NCI-H446 treated with DMSO at 0.1 percent for 48 hours (cell line): ENCODE measurements at places on chromosomes 5 and 9.

GRCh38 chr5:107368615-107369014 is 302.1 kb downstream of the EFNA5 start:
- DNase-seq: no peak

- DNase-seq: no peak
Measured at GRCh38 chr5:88269222-88269771, 652 bp upstream of the TMEM161B start.

- DNase-seq: peak; percentile 93
Measured at GRCh38 chr9:3525836-3526164, at the start of gene RFX3. Gene RFX3 (minus strand): TSS chr9:3526001. CDS start chr9:3395588, 130,413 bp downstream.

GRCh38 chr9:129497005-129497812 is 123.7 kb downstream of the C9orf50 start:
- DNase-seq: peak; percentile 61

DNA sequence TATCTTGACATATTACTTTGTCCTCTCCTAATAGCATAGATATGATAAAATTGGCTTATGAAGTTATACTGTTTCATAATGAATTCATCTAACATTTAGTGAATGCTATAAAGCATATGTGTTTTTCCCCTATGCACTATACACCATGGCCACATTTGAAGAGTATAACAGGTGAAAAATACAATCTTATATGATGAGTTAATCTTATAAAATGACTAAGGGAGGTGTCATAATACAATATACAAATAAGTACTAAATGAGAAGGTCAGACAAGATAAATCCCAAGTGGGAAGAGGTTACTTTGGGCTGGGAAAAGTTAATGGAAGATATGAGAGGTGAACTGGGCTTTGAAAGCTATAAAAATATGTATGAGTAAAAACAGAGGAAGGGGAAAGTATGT is 174.4 kb downstream of the PCSK1 start:
- no peak for DNase-seq

- DNase-seq: no peak
Measured at GRCh38 chr9:124297551-124297901, 39.8 kb downstream of the NEK6 start.

GRCh38 chr9:121929893-121930875 is 162.9 kb downstream of the TTLL11 start:
- no peak for DNase-seq

- no peak for DNase-seq
Measured at GRCh38 chr9:7137040-7137439, 379.3 kb downstream of the KDM4C start.

DNA sequence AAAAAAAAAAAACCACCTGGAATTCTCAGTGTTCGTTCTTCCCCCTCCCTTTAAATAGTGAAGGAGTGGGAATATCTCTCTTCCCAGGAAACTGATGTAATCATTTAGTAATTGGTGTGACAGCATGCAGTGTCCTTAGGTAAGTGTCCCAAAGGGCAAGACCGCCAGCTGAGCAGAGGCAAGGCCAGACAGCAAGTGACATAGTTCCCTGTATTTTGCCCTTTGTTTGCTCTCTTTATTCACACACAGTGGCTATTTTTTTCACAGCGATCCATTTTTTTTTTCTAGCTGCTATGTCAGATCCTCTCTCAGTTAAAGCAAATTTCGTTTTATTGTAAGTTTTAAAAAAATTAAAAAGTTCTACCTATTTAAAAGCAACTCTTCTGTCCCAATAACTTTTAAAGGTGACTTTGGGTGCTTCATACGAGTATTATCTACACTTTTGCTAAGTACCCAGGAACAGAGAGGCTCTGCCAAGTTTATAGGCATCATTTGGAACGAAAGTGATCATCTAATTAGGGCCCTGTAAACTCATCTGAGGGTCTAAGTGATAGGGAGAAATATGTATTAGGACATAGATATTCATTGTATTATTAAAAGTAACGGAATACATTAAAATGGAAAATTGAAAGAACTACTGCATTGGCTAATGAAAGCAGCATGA is 98.2 kb upstream of the ALDH1A1 start:
- DNase-seq: no peak

DNA sequence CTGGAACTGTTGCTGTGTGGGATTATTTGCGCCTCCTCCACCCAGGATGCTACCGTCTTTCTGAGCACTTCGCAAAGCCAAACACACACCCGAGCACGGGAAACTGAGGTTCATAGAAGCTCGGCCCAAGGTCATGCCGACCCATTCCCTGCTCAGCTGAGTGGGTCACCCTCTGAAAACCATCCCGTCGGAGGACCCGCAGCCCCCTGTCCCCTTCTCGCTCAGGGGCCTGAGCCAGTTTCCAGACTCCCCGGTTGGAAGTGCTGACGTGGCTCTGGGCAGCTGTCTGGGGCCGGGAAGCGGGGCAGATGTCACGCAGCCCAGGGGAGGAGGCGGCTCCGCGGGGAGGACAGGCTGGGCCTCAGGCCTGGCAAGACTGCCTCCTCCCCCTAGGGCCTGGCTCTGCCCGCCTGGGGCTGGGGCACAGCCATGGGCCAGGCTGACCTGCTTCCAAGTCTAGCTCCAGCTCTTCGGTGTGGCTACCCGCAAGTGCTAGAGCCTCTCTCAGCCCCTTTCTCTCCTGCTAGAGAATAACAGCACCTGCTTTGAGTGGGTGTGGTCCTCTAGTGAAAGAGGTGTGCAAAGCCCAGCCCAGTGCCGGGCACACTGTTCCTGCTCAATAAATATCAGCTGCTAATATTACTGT is 9.9 kb upstream of the CXXC5 start:
- peak; percentile 51 for DNase-seq

- DNase-seq: no peak
Measured at GRCh38 chr5:4639946-4640345, 500.2 kb upstream of the ADAMTS16 start.

GRCh38 chr5:143758750-143759149 is 53.2 kb upstream of the HMHB1 start:
- no peak for DNase-seq

DNA sequence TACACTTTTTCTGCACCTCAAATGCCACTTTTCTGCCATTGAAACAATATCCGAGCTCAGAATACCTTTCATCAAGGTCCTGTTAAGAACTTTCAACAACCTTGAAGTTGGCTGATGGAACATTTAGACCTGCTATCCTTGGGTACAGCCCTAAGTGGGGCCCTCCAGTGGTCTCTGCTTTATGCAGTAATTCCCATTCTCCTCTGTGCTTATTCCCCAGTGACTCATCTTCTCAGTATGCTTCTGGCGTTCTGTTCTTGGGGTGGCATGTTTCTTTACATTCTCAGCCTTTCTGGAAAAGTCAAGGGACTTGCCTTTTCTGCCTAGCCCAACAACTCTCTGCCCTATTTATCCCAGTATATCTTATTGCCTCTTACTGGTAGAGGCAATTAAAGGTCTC is 7.1 kb downstream of the ANP32B start:
- no peak for DNase-seq

DNA sequence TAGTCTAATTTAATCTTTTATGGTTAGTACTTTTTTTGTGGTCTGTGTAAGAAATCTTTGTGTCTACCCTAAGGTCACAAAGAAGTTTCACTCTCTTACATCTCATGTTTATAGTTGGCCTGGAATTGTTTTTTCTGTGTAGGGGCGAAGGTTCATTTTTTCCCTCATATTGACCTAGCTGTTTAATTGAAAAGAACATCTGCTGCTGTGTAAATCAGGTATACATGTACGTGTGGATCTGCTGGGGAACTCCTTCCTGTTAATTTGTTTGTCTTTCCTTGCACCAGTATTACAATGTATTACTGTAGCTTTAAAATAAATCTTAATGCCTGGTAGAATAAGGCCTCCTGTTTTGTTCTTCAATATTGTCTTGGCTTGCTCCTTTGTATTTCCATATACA is 37.8 kb downstream of the EXOSC2 start:
- DNase-seq: no peak

DNA sequence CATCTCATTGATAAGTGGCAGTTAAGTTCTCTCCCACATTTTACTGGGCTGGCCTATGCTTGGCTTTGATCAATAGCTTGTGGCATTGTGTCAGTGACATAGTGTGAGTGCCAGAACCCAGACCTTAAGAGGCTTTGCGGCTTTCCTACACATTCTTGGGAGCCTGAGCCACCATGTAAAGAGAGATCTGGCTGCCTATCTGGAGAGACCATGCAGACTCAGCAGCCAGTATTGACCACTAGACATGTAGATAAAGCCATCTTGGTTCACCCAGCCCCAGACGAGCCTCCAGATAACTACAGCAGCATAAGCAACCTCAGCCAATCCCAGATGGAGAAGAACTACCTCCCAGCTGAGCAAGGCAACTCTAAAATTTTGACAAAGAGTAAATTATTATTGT is 28.6 kb downstream of the C9orf153 start:
- no peak for DNase-seq

DNA sequence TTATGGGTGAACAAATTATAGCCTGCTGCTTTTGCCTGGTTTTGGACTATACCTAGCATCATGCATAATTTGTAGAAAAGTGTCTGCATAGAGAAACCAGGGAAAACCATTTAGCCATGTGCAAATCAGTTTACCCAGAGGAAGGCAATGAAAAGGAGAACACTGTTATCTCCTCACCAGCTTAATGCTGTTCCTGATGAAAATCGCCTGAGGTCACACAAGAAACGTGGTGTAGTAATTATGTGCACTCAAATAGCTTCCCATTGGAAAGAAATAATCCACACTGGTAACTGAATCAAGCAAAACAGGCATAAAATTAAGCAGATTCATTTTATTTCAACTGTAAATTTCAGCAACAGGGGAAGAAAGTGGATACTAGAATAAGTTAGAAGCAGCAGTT is 51.7 kb upstream of the FAM240B start:
- no peak for DNase-seq

- DNase-seq: no peak
Measured at GRCh38 chr9:120758544-120758943, 34.7 kb downstream of the FBXW2 start.

DNA sequence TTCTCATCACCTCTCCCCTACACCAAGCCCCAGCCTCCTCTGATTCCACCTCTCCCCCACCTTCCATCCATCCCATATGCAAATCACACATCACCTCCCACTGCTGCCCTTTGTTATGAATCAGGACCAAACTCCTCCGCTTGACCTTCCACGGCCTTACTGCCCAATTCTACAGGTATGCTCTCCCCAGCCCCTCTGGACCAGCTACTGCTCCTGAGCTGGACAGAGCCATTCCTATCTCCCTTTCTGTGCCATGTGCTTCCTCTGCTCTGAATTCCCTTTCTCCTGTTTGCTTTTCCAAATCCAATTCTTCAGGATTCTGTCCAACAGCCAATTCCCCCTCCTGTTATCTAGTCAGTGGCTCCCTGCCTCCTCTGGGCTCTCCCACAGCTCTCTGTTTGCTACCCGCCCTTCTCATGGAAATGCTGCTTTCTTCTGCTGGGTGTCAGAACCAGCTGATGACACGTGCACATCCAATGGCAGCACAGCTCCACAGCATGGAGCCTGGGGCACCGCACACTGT is 8.3 kb downstream of the FABP6 start:
- DNase-seq: no peak

- DNase-seq: no peak
Measured at GRCh38 chr9:35488021-35488420, 1.9 kb upstream of the RUSC2 start.
